ENCODE measurements at places on chromosomes 4 and X.

- DNase-seq: no peak
These were observed 141.9 kb downstream of the MAB21L2 start for GRCh38 chr4:150723727-150724411.

GRCh38 chr4:75565481-75565880, 9.6 kb downstream of the ODAPH start:
- no peak for DNase-seq

GRCh38 chr4:141155586-141155985, 22.3 kb upstream of the RNF150 start:
- DNase-seq: no peak

GRCh38 chr4:169070071-169070894, 60.2 kb upstream of the CBR4 start:
- no peak for DNase-seq

- DNase-seq: no peak
These were observed 32.7 kb downstream of the ALPK1 start for GRCh38 chr4:112329672-112330375.

- no peak for DNase-seq
These were observed 56.4 kb upstream of the PDLIM3 start for GRCh38 chr4:185591679-185592141.

DNA sequence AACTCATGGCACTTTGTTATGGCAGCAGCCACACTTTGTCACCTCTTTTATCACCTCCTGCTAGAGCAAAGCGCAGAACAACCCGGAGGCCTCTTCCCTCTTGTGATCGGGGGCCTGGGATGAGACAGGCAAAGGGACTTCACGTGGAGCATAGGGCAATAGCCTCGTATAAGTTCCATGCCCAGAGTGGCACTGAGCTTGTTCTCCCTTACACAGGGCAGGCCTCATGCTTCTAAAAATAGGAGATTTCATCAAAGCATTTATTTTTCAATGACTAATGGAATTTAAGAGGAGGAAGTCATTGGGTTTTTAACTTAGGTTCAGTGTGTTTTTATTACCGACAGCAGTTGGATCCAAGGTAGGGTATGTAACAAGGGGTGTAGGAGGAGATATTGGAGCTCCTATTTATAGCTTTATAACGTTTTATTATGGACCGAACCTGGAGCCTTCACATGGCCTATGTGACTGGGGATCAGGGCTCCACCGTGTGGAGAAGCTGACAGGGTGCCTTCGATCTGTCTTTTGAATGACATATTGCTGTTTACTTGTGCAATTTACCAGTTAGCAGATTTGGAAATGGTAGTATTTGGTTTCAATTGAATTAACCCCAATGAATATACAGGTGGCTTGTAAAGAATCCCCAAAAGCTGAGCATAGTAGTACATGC, 93.8 kb downstream of the SLC2A9 start:
- no peak for DNase-seq

DNA sequence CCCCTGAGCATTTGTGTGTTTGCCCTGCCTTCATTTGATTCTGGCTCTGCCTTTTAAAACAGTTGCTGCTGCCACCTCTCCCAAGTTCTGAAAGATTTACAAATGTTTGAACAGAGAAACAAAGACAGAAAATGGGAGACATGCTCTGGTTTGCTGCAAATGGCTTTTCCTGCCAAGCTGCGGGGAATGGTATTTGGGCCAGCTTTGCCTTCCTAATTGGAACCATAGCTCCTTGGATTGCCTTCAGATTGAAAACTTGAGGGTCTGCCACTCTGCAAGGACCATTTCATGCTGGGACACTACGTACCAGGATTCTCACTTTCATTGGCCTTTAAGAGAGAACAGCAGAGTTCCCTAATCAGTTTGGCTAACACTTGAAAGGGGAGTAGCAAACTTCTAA, 74.9 kb downstream of the NHS start:
- DNase-seq: no peak

DNA sequence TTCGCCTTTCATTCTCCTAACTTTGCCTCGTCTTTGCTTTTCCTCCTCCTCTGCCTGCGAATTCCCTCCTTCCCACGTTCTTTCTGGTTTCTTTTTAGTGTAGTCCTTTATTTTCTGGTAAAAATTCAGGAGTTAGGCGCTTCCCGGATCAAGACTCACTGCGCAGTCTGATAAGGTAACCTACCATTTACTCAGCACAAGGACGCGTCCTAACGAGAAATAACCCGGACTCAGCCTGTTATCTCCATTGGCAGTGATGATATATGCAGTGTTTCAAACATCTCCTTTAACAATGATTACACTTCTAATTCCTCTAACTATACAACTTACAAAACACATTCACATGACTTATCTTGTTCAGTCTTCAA, 357 bp upstream of the ETNPPL start:
- no peak for DNase-seq

DNA sequence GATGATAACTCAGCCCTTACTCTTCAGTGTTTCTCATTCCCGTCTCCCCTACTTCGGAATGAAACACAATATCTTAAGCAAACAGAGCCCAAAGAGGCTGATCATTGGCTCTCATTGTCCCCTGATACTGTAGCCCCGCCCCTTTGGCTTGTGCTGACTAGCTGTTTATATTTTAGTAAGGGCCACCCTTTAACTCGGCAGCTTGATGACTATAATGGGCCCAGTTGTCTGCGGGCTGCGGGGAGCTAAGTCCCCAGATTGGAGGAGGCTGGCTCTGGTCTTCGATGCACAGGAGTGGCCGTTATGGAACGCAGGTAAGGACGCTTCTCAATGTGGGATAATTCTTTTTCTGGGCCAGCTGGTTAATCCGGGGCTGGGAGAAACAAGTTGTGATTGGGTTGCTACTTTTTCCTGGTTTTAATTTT, at the start of gene TRIM2:
TSS of gene TRIM2 (plus strand) at position 197 of the 425 bp plus-strand sequence. CDS start at position 285, 88 bp downstream.
- no peak for DNase-seq

DNA sequence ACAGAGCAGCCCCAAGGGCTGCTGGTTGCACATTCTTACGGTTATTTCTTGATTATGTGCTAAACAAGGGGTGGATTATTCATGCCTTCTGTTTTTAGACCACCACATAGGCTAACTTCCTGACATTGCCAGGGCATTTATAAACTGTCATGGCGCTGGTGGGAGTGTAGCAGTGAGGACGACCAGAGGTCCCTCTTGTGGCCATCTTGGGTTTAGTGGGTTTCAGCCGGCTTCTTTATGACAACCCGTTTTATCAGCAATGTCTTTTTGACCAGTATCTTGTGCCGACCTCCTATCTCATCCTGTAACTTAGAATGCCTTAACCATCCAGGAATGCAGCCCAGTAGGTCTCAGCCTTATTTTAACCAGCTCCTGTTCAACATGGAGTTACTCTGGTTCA, 212.4 kb upstream of the GRID2 start:
- no peak for DNase-seq

DNA sequence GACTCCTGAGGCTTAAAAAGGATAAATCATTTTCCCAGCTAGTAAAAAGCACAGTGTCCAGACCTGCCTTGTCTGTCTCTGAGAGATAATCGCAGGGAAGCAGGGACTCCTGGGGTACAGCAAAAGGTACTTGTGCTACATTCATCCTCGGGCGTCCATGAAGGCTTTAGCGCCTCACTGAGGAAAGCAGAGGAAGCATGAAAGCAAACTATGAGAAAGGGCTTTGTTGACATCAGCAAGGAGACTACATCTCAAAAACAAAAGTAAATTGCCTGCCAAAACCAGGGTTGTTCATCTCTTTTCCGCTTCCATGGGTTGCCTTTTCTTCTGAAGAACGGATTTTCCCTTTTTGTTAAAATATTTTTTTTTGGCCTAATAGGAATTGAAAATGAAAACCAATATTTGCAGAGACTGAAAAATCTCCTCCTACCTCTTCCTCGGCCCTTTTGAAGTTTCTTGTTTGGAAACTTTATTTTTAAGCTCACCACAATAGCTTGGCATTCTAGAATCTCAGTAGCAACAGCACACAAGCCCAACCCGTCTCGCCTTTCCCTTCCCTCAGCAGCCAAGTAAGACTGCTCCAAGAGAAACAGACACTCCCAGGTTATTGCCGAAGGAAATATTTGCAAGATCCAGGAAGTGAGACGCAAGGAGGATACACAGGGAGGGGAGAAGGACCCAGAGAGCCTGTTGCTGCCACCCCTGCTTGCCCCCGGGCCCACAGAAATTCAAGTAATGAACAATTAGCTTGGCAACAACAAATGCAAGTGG, 148.3 kb upstream of the DGKK start:
- DNase-seq: no peak

GRCh38 chr4:63580796-63581475, 828.3 kb downstream of the TECRL start:
- DNase-seq: no peak

- no peak for DNase-seq
These were observed 216.9 kb upstream of the NEIL3 start for GRCh38 chr4:177092807-177093206.

- no peak for DNase-seq
These were observed 35.6 kb downstream of the BCLAF3 start for GRCh38 chrX:19955306-19955705.

DNA sequence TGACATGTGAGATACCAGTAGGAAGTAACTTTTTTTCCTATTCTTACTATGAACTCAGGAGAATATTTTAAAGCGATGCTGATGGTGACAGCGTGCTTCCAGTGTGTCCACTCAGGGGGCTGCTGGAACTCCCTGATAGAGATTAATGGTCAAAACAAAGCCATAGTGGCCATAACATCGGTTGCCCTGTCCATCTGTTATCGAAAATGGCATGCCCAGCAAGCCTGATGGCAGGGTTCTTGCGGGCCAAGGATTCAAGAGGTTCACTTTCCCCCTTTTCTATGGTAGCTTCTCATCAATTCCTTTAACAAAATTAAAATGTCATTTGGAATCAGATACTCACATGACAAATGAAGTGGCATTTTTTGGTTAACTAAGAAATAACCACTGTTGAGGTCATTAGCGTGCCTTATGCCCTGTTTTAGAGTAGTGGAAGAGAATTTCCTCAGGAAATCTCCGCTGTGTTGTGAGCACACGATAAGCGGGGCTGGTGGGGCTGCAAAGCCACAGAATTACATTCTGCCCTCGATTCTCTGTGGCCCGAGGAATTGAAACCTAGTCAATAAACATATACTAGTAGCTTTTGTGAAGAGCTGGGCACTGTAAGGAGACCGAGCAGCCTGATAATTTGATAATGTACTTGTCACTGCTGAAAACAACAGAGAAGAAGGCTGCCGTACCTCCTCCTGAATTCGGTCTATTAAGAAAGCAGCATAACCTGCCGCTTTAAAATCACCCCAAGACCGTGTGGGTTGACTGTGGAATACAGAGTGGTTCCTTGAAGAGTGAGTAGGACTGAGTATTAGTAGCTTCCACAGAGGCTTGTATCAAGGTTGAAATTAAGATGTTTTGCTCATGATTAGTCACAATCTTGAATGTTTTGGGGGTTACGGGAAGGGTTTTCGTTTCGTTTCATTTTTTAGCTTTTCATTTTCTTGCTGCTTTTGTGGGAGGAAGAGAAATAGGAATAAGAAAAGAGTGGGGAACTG, 46.7 kb downstream of the PTCHD1 start:
- DNase-seq: no peak

DNA sequence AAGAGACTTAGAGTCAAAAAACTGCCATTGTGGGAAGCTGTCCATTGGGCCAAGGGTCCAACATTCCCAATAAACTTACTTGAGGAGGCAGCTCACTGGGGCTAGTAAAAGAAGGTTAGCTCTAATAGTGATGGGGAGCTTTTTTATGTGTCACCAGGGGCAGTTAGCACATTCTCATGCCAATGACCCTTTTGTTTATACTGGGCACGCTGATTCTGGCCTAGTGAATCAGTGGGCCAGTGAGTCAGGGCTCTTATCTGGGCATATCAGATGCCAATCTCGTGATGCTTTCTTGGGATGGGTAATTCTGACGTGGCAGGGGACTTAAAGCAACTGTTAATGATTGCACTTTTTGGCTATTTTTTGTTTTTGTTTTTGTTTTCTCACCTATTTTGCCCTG, 27.8 kb downstream of the TCEAL1 start:
- peak; percentile 18 for DNase-seq

- no peak for DNase-seq
These were observed 71.7 kb downstream of the FBXW7 start for GRCh38 chr4:152464030-152464823.

- DNase-seq: no peak
These were observed 1307.3 kb downstream of the C4orf33 start for GRCh38 chr4:130403221-130403620.

- no peak for DNase-seq
These were observed 26.2 kb downstream of the CCDC149 start for GRCh38 chr4:24886596-24886995.

Measured in 8988T (cell line).